ENCODE measurements at places on chromosomes 3 and 15.

GRCh38 chr15:60179786-60180391 lies 175.8 kb downstream of the FOXB1 start:
- peak; percentile 50 for DNase-seq

GRCh38 chr15:98547741-98548138 lies 100.6 kb upstream of the IGF1R start:
- DNase-seq: no peak

GRCh38 chr3:86594838-86595237 lies 396.1 kb downstream of the VGLL3 start:
- no peak for DNase-seq

- DNase-seq: no peak
Measured at GRCh38 chr15:98876451-98877369, 130.9 kb downstream of the PGPEP1L start.

- no peak for DNase-seq
Measured at GRCh38 chr3:169077394-169077906, 586.1 kb downstream of the MECOM start.

GRCh38 chr3:133055339-133055738 lies 17.1 kb downstream of the TMEM108 start:
- peak; percentile 8 for DNase-seq

- no peak for DNase-seq
Measured at GRCh38 chr3:42804831-42805132, 492 bp upstream of the HIGD1A start.

GRCh38 chr15:68986322-68986721 lies 28.2 kb upstream of the NOX5 start:
- DNase-seq: peak; percentile 9

- DNase-seq: no peak
Measured at GRCh38 chr3:4939276-4939675, 40.0 kb upstream of the BHLHE40 start.

DNA sequence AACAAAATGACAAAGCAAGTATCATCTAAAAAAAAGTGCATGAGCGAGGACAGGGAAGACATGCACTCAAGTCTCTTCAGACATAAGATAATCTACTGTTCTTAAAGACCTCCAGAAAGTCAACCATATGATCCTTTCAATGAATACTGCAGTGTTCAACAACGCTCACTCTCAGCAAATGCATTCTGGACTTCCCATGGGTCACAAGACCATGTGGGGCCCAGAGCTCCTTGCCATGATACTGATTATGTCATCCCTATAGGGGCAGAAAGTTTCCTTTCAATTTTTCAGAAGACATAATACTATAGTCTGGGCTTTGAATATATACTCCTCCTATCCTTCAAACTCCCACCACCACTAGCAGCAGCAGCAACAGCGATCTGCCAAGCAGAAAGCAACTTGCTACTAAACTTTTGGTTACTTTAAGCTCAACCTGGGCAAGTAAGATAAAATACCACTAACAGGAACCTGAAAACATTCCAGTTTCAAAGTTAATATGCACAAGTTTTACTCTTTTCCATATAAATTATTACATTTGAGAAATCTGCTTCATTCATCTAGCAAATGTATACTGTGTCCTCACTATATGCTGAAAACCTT lies 143.5 kb downstream of the ADAM10 start:
- no peak for DNase-seq

All from NCI-H1105 treated with DMSO at 0.1 percent for 48 hours (cell line).